Iris pigment epithelial cell (primary cell): ENCODE measurements at places on chromosomes 4 and X.

- no peak for DNase-seq
These were observed 310.5 kb upstream of the GIMD1 start for GRCh38 chr4:106679063-106679462.

GRCh38 chr4:167939863-167940616 is 152.3 kb upstream of the ANXA10 start:
- DNase-seq = no peak

GRCh38 chrX:21730026-21730425 is 27.9 kb downstream of the SMPX start:
- peak; percentile 69 for DNase-seq

GRCh38 chrX:19225909-19226308 is 103.6 kb upstream of the ADGRG2 start:
- DNase-seq = no peak

DNA sequence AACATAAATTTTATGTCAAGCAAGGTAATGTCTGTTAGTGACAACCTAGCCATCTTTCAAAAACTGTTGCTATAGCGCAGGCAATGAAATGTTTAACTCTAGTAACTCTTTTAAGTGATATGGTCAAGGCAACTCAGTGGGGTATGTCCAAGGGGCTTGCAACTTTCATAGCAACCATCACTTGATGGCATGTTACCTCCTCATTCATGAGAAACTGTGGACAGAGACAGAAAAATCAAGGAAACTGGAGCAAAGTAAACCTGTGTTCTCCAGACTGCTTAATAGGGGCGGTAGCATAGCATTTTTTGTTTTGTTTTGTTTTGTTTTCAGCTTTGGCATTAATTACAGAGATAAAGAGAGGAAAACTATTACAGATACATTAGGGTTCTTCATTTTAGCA is 1456.8 kb upstream of the AGA start:
- DNase-seq = no peak

DNA sequence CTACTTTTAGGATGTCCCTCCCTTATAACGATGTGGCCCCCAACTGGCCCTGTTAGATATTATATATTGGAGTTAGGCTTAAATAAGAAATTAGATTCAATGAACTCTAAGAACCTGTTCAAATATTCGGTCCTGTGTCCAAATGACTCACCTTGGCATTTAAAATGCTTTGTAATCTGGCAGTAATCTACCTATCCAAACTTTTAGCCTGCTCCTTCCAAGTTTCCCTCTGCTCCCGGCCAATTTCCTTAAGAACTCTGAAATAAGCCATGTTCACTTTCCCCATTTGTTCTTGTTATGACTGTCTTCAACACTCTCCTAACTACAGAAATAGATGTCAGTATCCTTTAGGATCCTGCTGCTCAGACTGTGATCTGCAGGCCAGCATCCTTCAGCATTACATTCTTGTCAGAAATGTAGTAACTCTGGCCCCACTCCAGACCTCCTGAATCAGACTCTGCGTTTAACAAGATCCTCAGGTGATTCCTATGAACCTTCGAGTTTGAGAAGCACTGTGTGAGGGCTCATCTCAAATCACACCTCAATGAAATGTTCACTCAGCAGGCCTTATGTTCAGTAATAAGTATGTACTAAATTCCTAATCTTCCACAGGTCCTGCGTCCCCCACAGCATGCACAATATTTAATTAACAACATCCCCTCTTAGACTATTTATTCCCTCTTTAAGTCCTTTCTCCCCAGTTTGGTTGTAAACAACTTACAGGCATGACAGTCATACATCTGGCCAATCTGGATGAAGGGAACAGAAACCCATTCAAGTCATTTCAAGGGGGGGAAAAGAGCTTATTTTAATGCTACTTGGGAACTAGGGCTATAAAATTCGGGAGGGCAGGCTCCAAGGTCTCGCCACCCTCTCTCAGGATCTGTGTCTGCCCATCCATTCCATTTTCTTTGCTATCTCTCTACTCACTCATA is 3.0 kb downstream of the ATP8A1 start:
- DNase-seq = no peak

GRCh38 chrX:27987862-27988646 is 6.8 kb upstream of the DCAF8L1 start:
- no peak for DNase-seq

GRCh38 chr4:54173281-54173912 is 55.7 kb upstream of the PDGFRA start:
- DNase-seq = no peak

GRCh38 chrX:49809891-49810632 is 19.0 kb upstream of the PAGE4 start:
- DNase-seq = no peak

DNA sequence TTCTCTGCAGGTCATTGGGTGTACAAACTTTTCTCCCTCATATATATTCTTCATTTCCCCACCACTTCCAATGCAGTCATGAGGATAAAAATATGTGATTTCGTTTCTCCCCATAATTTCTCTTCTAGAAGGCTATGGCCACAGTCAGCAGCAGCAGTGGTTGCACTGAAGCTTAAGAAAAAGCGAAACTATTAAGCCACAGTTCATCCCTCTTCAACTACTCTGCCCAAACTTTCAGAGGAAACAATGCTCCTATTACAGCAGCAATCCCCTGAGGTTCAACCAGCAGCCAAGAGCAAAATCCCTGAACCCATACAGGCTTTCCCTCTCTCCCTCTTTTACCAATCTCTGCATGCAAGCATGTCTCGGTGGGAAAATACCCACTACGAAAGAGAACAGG is 298.6 kb downstream of the DHX15 start:
- DNase-seq = no peak
